Calu3 (cell line): ENCODE measurements at places on chromosomes 5 and 9. TPM values are rescaled to one million over a fixed set of nuclear protein-coding genes. Genes with fewer than 3 reads are reported as not detected.

DNA sequence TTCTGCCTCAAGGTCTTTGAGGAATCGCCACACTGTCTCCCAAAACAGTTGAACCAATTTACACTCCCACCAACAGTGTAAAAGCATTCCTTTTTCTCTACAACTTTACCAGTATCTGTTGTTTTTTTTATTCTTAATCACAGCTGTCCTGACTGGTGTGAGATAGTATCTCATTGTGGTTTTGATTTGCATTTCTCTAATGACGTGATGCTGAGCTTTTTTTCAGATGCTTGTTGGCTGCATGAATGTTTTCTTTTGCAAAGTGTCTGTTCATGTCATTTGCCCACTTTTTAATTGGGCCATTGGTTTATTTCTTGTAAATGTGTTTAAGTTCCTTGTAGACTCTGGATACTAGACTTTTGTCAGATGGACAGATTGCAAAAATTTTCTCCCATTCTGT is 400.0 kb downstream of the DEPDC1B start:
- H3K4me3 ChIP-seq = no peak overlapping the region
- H3K27ac ChIP-seq = no peak overlapping the region
- no peak for DNase-seq
- peaks cover 13% of the 10 kb centered on the region for H3K27me3 ChIP-seq
- no peaks in the 10 kb centered on the region for H3K36me3 ChIP-seq
- H3K4me1 ChIP-seq = no peaks in the 10 kb centered on the region

DNA sequence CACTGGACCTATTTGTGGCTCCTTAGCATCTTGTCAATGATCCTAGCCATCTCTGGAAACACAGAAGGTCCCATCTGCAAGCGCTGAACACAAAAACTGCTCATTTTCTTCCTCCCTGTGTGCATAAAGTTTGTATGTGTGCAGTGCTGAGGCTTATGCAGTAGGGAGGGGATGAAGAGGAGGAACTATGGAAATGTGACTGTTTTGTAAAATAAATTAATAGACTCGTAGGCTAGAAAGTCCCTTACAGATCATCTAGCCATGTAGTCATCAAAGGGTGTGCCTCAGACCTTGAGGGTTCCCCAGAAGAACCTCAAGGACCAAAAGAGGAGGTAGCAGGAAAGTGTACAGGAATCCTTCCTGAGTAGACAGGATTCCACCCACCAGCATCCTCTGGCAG is 34.3 kb upstream of the ADRA1B start:
- H3K4me3 ChIP-seq = no peak overlapping the region
- H3K36me3 ChIP-seq = no peaks in the 10 kb centered on the region
- H3K27ac ChIP-seq = no peak overlapping the region
- no peak for DNase-seq
- H3K27me3 ChIP-seq = no peaks in the 10 kb centered on the region
- H3K4me1 ChIP-seq = peaks cover 25% of the 10 kb centered on the region

GRCh38 chr9:90773617-90774016 is 28.0 kb upstream of the SYK start:
- no peak overlapping the region for H3K27ac ChIP-seq
- no peaks in the 10 kb centered on the region for H3K4me1 ChIP-seq
- no peaks in the 10 kb centered on the region for H3K27me3 ChIP-seq

GRCh38 chr5:944621-944927 is 51.9 kb downstream of the TRIP13 start:
- H3K27ac ChIP-seq = no peak overlapping the region
- DNase-seq = no peak
- no peaks in the 10 kb centered on the region for H3K4me1 ChIP-seq

RORB gene
- total RNA-seq = 0.07 TPM in 1 of 2 replicates, not detected in the other

LVRN gene
- total RNA-seq = 0.14 and 0.71 TPM in 2 replicates
